ENCODE measurements at places on chromosomes 3 and 15. TPM values are rescaled to one million over a fixed set of nuclear protein-coding genes. Genes with fewer than 3 reads are reported as not detected.

The CELF6 gene
- total RNA-seq: 0.09 TPM

The CPEB1 gene
- total RNA-seq: 2.4 TPM

The VEPH1 gene
- total RNA-seq: not detected

The SELENOS gene
- 148 TPM for total RNA-seq

The ARPP19 gene
- 110 TPM for total RNA-seq

The ANKRD63 gene
- total RNA-seq: not detected

The LINGO1 gene
- 8.9 TPM for total RNA-seq

The LSAMP gene
- total RNA-seq: not detected

The LIPH gene
- 7.4 TPM for total RNA-seq

The ANKRD34C gene
- total RNA-seq: not detected

The TGM5 gene
- not detected for total RNA-seq

The ARPIN gene
- total RNA-seq: 12.6 TPM

The PAQR5 gene
- 110 TPM for total RNA-seq

The EFL1 gene
- 25.2 TPM for total RNA-seq

The CCDC39 gene
- not detected for total RNA-seq

The ETV5 gene
- 27.0 TPM for total RNA-seq

The PARP14 gene
- total RNA-seq: 9.1 TPM

The CLPX gene
- 53.7 TPM for total RNA-seq

The CCDC33 gene
- total RNA-seq: 5.2 TPM

The CLEC3B gene
- not detected for total RNA-seq

The KLHL40 gene
- total RNA-seq: not detected

The RGMA gene
- total RNA-seq: 0.15 TPM

The NGLY1 gene
- 15.9 TPM for total RNA-seq

The NEK10 gene
- total RNA-seq: 1.1 TPM

The GOLIM4 gene
- 18.9 TPM for total RNA-seq

The CILP gene
- 0.04 TPM for total RNA-seq

The MYH15 gene
- 0.30 TPM for total RNA-seq

The ISG20 gene
- 33.2 TPM for total RNA-seq

The TAGLN3 gene
- 0.46 TPM for total RNA-seq

The LIPC gene
- total RNA-seq: not detected

The RAB27A gene
- total RNA-seq: 7.9 TPM

The IL16 gene
- total RNA-seq: 0.18 TPM

The CGNL1 gene
- 1.5 TPM for total RNA-seq

The FRMD5 gene
- total RNA-seq: 4.6 TPM

The FRMD4B gene
- total RNA-seq: 1.3 TPM

The RBM15B gene
- 19.7 TPM for total RNA-seq

The TKT gene
- total RNA-seq: 1,888 TPM

The CCDC9B gene
- 16.5 TPM for total RNA-seq

The FAM81A gene
- 13.3 TPM for total RNA-seq

The STRIT1 gene
- total RNA-seq: not detected

The DAZL gene
- not detected for total RNA-seq

The KCNH8 gene
- not detected for total RNA-seq

Data from A549 treated with RU486 at 1 μM for 4 hours (cell line).